Left lobe of liver (tissue), 2 donors: ENCODE measurements at places on chromosomes 16 and 17.

DNA sequence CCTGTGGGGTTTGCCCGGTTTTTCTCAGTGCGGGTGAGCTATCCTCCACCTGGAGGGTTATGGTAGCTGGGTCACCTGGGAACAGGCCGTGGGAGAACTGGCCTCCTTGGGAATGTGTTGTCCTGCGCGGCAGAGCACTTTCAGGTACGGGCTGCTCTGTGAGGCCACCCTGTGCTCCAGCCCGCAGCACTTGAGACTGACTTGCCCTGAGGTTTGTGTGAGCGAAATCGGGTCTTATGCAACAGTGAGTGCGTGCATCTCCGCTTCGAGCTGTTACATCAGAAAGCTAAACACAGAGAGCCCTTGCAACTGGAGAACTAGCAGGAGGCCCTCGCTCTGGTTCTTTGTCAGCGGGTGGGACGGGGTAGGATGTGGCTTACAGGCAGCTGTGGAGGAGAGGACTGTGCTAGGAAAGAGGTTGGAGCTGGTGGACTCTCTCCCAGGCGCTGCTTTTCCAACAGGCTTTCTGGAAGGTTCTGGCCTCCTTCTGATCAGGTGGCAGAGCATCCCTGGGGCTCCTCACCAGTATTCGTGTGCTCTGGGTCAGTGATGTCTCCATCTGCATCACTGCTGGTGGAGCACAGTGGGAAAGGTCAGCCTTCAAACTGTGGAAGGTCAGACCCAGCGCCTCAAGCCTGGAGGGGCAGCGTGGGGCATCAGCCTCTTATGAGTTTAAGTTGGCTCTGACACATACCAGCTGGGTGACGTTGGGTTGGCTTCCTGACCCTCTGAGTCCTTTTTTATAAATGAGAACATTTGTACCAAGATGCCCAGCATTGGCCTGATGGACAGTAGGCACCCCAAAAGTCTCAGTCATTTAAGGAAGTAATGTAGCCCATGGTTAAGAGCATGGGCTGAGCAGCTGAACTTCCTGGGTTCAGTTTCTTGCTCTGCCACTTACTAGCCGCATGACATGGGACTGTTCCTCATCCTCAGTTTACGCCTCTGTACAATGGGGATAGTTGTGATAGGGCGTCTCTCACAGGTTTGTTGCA lies 76.3 kb downstream of the KSR1 start:
- no peak for DNase-seq

DNA sequence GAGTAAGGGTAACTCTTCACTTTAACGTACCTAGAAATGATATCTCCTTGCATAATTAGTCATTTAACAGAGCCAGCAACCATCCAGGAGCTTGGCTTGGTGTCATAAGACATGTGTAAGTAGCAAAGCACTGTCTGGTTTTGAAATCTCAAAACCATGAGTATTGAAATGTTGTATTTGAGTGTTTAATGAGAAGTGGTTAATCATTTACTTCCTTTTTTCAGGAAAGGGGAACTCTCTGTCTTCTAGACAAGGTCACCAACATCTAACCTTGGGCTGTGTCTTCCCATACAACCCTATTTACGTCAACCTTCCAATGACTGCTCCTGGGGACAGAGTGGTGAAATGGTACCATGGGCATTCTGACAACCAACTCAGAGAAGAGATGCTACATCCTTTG lies 27.1 kb downstream of the PMP22 start:
- no peak for DNase-seq

DNA sequence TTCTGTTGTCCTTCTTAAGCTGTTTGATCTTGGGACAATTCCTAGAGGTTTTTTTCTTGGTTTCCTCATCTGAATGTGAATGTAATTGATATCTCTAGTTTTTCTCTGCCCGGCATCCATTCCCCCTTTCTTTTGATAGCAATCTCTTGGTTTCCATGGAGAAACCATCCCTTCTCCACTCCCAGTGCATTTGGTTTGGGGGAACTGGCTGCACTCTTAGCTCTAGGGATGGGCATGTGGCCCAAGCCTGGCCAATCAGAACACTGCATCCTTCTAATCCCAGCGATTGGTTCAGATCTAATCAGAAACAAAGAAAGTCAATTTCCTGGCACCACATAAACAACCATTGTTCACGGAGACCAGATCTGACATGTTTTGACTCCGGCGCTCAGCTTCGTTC lies 45.1 kb downstream of the IRX3 start:
- DNase-seq, result no peak

DNA sequence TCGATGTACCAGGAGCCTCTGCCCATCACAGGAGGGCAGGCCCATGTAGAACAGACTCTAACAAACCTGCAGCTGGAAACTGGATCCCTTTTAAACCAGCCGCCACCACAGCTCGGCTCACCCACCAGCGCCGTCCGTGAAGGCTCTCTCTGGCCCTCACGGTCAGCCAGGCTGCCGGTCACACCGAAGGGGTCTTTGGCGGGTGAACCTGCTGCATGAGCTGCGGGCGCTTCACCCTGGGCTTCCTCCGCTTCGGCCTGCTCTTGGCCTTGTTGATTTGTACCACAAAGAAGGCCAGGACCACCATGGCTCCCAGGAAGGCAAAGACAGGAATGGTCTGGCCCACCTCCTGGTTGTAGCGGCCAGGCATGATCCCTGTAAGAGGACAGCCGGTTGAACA lies 11.7 kb upstream of the SLC38A8 start:
- no peak for DNase-seq

DNA sequence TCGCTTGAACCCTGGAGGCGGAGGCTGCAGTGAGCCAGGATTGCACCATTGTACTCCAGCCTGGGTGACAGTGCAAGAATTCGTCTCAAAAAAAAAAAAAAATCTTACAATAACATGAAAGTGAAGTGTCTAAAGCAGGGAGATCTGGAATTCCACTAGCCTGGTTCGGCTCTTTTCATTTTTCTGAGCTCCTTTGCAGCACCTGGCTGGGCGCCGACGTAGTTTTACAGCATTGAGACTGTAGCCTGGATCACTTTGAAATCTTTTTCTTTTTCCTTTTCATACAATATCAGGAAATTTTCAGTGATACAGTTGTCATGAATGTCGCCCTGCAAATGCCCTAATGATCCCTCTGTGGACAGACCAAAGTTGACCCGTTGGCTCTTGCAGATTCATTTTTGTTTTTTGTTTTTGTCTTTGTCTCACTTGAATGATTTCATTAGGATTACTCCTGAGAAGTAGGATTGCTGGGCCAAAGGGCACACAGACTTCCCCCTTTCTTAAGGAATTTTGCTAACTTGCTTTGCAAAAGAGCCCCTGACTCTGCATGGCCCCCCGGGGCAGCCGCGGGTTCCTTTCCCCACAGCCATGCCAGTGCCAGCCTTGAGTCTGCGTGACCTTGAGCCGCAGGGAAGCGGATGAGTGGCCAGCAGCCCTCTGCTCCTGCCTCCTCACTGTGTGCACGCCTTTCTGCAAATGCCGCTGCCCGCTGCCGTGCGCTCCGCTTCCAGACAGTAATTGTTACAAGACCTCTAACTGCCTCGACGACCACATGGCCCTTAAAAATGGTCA lies 28.0 kb downstream of the CRISPLD2 start:
- DNase-seq, result no peak

- DNase-seq, result no peak
These were observed 537 bp downstream of the GOSR1 start for GRCh38 chr17:30477774-30478115.

DNA sequence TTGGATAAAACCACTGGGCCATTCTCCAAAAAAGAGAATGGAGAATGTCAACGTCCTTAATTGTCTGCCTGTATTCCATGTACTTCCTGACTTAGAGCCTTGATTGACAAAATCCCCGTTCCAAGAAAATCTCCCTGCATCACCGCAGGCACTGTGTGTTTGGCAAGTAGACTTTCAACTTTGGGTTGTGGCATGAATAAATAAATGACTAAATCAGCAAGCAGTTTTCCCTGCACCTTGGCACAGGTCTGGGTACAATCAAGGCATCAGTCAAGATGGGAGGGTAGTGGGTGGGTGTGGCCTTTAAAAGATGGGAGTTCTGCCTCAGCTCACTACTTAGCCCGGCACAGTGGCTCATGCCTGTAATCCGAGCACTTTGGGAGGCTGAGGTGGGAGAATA lies 248.5 kb upstream of the RPL38 start:
- no peak for DNase-seq

- no peak for DNase-seq
These were observed 19.4 kb downstream of the RHOT1 start for GRCh38 chr17:32161506-32162365.

DNA sequence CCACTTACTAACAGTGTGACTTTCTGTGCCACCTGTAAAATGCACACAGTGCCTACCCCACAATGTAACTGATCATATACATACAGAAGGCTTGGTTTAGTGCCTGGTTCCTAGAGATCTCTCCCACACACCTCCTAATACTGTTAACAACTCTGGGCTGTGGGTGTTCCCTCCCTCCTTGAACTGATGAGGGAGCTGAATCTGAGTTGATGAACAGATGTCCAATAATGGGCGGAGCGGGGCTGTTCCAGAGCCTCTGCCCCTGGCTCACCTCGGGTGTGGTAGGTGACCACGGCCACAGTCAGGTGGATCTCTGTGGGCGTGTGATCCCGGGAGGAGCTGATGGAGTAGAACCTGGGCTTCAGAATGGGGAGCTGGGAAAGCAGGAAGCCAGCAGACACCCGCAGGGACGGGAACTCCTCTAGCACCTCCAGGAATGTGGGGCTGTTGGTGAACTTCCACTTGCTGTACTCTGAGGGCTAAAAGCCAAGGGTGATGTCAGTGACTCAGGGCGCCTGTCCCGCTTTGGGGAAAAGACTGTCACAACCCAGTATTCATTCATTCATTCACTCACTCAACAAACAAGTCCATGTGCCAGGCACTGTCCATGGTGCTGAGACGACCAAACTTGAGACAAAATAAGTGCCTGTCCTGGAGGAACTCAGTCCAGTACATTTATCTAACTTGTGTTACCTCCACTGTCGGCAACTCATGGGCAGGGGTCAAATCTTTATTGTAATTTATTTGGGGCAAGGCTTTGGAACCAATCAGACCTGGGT lies 37.6 kb downstream of the NOS2 start:
- DNase-seq, result no peak

DNA sequence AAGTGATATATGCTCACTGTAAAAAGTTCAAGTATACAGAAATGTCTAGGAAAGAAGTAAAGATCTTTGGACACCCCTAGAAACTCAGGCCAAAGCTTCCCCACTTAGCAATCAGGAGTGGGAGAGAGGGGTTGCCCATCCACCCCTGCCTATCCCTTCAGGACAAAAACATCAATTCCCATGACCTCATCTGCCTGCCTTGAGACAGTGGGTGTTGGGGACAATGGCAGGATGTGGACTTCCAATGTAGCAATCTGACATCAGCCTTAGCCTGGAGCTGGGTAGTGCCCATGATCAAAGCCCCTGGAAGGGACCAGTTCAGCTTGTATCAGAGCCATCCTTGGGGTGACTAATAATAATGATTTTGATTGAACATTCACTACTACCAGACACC lies 18.1 kb downstream of the ITPRIPL2 start:
- DNase-seq, result no peak

DNA sequence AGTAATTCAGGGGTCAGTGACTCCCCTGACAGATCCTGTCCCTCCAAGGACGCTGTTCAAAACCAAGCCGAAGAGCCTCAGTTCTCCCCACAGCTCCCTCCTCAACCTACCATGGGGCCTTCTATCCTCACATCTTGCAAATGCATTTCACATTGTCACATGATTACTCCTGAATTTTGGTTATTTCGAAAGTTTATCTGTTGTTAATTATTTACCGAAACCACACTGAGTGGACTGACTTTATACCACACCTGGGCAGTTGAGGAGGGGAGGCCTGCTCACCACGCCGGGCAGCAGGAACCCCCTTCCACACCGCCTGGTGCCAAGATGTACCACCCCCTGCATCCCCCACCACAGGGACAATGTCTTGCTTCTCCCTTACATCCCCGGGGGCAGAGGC lies 4.7 kb downstream of the TIMP2 start:
- no peak for DNase-seq

DNA sequence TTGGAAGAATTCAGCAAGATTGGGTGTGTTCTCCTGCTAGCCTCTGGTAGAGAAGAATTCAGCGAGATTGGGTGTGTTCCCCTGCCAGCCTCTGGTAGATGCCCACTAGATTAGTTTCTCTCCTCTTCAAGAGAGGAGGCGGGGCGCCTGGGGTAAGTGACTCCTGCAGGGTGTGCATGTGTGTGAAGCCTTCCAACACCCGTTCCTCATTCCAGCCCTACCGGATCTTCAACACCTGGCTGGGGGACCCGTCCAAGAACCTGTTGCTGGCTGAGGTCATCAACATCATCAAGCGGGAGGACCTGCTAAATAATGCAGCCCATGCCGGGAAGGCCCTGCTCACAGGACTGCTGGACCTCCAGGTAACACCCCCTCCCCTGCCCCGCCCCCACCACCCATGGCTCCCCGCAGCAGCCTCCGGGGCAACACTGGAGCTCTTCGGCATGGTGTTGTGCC lies 21.3 kb downstream of the TMEM186 start:
- DNase-seq, result no peak

DNA sequence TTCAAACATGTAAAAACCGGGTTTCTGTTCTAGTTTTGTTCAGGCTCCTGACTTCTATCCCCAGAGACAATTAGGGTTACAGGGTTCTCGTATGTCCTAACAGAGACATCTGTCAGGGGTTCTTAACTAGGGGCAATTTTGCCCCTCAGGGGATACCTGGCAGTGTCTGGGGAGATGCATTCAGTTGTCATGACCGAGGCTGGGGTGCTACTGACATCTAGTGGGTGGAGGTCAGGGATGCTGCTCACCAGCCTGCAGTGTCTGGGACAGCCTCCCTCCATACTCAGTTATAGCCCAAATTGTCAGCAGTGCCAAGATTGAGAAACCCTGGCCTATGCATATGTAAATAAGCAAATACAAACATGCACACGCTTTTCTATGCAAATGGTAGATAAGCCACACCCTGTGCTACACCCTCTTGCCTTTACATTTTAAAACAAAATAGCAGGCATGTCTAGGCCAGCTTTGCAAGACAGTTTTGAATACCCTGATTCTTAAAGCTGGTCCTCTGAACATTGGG lies 37.4 kb downstream of the CLEC16A start:
- DNase-seq, result no peak

DNA sequence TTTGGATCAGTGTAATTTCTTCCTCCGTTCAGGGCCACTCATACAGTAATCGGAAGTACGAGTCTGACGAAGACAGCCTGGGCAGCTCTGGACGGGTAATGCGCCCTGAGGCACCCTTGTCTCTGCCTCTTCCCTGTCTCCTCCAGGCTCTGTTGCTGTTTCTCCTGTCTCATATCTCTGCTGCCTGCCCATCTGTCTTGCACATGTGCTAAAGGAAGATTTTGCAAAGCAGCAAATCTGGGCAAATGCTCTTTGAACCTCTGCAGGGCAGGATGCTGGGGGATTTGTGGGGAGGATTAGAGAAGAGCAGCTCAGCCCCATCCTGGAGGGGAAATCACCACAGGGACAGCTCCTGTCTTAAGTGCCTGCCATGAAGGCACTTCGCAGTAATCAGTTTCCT lies 32.4 kb upstream of the POLR3E start:
- no peak for DNase-seq

GRCh38 chr17:19369846-19370492 lies 7.4 kb upstream of the B9D1 start:
- no peak for DNase-seq

DNA sequence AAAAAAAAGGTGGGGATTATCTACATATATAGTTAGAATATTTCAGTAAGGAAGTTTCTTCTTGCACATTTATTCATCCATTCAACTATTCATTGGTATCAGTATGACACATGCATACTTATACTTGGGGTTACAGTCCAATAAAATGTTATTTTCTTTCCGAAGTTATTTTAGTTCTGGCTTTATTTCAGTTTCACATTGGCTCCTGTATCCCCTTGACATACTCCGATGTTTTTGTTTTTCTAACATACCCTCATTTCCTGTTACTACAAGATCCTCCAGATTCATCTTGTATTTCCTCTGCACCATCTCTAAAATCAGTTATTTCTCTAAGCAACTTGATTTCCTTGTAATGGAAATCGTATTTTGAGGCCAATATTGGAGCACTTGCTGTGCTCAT lies 435.5 kb upstream of the MON1B start:
- DNase-seq, result no peak
